ENCODE measurements at places on chromosomes 11 and 22. TPM values are rescaled to one million over a fixed set of nuclear protein-coding genes. Genes with fewer than 3 reads are reported as not detected.

Gene LRRC4C
- total RNA-seq, result not detected

Gene LIF
- total RNA-seq, result 103 TPM

Gene CHRM1
- not detected for total RNA-seq

Gene FIBIN
- total RNA-seq, result not detected

DNA sequence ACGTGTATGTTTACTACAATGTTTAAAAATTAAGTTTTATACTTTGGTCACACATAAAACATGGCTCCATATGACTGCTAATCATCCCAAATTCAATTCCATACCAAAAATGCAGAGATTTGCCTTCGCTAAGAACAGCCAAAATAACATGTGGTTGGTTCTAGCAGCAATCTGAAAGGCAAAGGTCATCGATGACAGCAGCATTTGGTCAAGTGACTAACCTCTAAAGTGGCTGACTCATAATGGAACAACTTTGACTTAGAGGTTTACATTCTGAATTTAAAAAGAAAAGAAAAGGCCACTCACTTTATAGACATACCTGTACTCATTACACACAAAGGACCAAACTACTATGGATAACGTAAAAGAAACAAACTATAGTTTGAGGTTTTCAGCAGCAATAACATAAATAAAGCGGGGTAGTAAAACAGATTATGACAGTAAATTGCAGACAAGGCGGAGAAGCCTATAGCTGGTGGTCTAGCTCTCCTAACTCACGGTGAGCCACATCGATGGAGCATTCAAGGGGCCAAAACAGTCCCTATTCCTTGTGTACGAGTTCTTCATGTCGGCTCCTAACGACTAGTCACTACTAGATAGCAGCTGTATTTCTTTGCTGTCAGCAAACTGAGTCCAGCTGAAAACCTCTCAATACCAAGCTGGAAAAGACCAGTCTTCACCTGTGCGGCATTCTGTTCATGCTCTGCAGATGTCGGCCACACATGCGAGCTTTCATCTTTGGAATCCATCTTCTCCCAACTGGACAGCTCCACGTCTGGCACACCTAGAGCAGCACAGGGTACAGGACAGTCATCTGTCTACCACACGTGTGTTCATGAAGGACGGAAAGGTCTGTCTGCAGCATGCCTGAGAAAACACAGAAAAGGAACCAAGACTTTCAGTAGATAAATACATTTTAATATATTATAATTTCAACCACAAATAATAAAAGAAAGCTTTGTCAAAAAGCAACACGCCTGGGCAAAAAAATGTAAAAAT is 42.1 kb downstream of the PRDM10 start:
- H3K4me1 ChIP-seq, result peaks cover 11% of the 10 kb centered on the region
- DNase-seq, result no peak
- peaks cover 9% of the 10 kb centered on the region for H3K36me3 ChIP-seq
- no peaks in the 10 kb centered on the region for H3K27me3 ChIP-seq

GRCh38 chr11:99368583-99368982 is 347.8 kb downstream of the CNTN5 start:
- H3K27ac ChIP-seq, result no peak overlapping the region
- no peaks in the 10 kb centered on the region for H3K4me1 ChIP-seq
- no peaks in the 10 kb centered on the region for H3K27me3 ChIP-seq
- H3K36me3 ChIP-seq, result no peaks in the 10 kb centered on the region
- H3K4me3 ChIP-seq, result no peak overlapping the region
- no peak for DNase-seq

DNA sequence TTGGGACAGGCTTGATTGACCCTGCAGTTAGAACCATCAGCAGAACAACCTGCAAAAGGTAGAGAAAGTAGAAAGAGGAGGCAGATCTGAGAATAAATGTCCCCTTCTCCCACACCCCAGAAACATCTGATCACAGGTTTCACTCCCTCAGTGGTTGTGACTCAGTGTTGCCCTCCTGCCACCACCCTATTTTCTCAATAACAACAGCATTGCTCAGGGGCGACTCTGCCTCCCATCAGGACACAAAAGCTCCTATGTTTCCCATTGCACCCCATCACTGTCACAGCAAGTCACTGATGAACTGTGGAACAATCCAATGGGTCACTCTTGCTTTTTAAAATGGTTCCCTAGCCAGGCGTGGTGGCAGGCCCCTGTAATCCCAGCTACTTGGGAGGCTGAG is 110.2 kb downstream of the RASSF10 start:
- H3K27me3 ChIP-seq, result peaks cover 42% of the 10 kb centered on the region
- no peak overlapping the region for H3K4me3 ChIP-seq
- H3K4me1 ChIP-seq, result no peaks in the 10 kb centered on the region
- H3K36me3 ChIP-seq, result no peaks in the 10 kb centered on the region

Data from activated CD4-positive, alpha-beta T cell treated with anti-CD3 and anti-CD28 coated beads, Interleukin-2, amount 10 ng/mL, durations not matched to agents 7 days and 5 days (primary cell).